Stimulated activated CD8-positive, alpha-beta memory T cell treated with anti-CD3 and anti-CD28 coated beads, Interleukin-4, amount 100 ng/mL, for 4 hours (primary cell): ENCODE measurements at places on chromosomes 5 and 9.

GRCh38 chr5:12242950-12243888 lies 339.0 kb upstream of the CTNND2 start:
- DNase-seq, result no peak

DNA sequence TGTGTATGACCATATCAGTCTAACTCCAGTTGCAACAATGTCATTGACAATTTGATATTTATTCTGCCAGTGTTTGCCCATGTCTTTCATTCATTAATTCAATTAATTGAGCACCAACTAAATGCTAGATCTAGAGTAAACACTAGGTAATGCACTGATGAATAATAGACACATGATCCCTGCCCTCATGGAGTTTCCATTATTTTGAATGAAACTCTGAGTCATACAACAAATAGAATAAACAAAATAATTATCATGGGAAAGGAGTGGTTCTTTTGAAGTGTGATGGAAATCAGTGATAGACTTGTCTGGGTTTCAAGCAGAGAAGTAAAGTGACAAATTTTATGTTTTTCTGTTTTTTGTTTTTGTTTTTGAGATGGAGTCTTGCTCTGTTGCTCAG lies 4.6 kb downstream of the ARHGEF37 start:
- DNase-seq, result no peak

DNA sequence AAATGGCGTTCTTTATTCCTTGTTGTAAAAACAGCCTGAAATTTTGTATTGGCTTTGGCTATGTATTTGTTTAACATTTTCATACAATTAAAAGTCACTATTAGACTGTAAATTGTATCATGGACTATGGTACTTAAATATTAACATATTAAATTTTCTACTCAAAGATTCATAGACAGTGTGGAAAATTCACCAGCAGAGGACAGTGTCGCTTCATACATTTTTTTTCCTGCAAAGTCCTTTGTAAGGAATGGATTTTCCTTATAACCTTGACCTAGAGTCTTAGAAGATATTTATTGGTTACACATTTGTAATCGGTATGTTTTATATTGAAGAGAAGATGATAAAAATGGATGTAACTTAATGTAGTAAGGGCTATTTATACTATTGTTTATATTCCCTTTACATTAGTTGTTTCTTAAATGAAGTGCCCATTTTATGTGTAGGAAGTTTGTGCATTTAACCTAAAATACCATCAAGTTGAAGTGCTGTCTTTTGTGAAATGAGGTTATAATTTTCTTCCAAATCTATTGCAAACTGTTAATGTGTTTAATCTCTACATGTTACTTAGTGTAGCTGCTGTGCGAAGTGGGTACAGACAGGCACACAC lies 150.1 kb downstream of the KDM4C start:
- DNase-seq, result no peak

DNA sequence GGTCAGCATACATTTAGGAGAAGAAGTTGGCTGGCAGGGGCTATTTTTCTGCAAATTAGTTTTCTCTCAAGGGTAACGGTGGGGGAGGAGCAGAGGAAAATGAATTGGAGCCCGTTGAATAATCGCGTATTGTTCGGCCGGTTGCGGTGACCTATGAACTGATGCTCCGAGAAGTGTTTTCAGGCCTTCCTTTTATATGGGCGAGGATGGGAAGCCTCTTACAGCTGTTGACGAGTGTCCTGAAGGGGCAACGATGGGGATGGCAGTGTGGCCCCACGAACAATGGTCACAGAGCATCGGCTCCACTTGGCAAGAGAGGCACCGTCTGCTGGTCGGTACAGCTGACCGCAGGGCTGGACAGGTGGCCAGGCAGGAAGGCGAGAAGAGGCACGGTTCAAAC lies 400.7 kb downstream of the ZSWIM6 start:
- no peak for DNase-seq

DNA sequence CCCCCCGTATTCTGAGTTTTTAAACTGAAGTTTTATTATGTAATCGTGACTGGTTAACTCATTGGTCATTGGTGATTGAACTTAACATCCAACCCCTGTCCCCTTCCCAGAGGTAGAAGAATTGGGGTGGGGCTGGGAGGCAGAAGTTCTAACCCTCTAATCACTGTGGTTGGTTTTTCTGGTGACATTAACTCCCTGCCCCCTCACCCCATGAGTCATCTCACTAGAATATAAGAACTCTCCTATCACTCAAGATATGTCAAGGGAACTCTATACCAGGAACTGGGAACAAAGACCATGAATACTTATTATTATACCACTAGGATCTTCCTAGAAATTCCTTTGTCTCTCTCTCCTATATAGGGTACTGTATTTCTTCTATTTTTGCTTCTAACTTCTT lies 52.3 kb upstream of the CAVIN4 start:
- DNase-seq, result no peak

- DNase-seq, result no peak
Measured at GRCh38 chr9:137589441-137590122, 730 bp downstream of the ZMYND19 start.

- no peak for DNase-seq
Measured at GRCh38 chr5:58090704-58091103, 369.2 kb downstream of the PLK2 start.

GRCh38 chr9:16335788-16336580 lies 534.5 kb downstream of the BNC2 start:
- DNase-seq, result no peak

- no peak for DNase-seq
Measured at GRCh38 chr5:108361239-108361638, 20.7 kb downstream of the FBXL17 start.

- DNase-seq, result no peak
Measured at GRCh38 chr9:75054368-75055001, 26.4 kb upstream of the CARNMT1 start.

GRCh38 chr9:93244101-93244500 lies 60.2 kb downstream of the WNK2 start:
- DNase-seq, result no peak

- no peak for DNase-seq
Measured at GRCh38 chr5:39176759-39177630, 42.4 kb downstream of the FYB1 start.

- no peak for DNase-seq
Measured at GRCh38 chr5:11364531-11364930, 539.7 kb downstream of the CTNND2 start.

DNA sequence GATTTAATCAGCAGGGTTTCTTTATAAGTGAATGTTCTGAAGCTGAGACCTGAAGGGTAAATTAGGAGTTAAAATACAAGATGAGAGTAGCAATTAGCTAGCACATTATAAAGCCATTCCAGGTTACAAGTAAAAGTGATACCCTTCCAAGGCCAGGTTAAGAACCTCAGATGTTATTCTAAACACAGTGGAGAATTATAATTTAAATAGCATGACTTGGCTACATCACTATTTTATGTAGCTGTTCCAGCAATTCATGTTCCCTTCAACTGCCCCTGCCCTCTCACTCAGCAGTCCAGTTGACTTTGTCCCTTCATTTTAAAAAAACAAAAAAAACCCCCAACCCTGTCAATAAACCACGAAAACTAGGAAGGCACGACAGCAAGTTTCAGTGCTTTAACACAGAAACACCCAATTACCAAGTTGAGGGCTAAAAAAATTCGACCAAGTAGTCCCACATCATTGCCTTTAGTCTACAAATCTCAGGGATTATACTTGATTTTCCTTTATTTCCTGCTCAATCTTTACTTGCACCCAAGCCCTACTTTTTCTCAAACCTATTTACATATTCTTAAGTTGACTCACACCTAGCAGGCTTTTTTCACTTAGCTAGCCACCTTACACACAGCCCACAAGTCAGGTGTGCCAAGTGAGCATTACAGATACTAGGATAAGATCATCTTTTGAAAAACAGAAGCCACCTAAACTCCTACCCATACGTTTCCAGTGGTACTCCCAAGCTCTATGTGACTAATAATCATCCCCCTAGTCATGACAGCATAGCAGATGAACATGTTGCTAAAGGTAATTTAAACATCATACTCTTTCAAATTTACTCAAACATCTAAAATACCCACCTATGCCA lies 3.4 kb downstream of the RPL37 start:
- DNase-seq, result no peak

GRCh38 chr9:130581766-130582165 lies 2.4 kb downstream of the FUBP3 start:
- DNase-seq, result no peak

DNA sequence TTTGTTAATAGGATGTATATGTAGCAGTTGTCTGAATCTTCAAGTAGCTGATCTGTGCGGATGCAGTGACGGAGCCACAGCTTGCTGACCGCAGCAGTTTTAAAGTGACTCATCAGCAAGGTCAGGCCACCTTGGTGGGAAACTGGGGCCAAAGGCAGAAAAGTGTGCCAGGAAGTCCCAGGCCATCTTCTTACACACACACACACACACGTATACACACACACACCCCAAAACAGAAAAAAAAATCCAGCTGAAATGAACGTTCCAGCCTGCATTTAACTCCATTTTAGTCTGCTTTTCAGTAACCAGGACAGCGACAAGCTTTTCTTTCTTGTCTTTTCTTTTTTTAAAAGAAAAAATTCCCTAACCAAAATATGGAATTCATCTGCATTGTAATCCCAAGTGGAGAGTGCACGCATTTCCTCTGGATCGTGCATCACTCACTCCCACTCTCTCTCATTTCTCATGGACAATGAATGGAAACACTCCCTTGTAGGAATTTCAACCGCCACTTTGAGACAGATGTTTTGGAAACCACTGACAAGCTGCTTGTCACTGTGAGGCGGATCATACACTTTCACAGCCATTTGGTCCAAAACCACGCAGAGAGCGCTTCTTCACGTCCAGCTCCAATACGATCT lies 103.9 kb downstream of the LHFPL2 start:
- no peak for DNase-seq

- no peak for DNase-seq
Measured at GRCh38 chr9:129449066-129449465, 171.8 kb downstream of the C9orf50 start.

DNA sequence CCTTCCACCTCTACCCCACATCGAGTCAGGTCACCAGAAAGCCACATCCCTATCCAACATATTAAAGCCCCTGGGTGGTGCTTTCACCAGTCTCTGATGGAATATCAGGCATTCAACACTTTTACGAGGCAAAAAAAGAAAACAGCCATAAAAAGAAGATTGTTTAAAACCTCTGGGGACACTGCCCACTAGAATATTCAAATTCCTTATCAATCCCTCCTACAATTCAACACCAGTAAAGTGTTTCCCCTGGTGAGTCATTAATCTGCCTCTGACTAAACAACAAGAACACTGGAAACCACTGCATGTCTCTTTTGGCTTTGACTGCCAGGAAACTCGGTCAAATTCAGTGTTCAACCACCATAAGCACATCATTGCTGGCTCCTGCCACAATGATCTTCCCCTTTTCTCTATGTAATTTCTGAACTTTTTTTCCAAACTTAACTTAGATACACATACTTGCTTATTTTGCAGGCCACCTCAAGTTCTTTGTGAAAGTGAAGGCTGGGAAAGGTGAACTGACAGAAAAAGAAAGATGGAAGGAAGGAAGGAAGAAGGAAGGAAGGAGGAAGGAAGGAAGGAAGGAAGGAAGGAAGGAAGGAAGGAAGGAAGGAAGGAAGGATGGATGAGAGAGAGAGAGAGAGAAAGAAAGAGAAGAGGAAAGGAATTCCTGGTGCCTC lies 105.3 kb downstream of the PAX5 start:
- no peak for DNase-seq

- no peak for DNase-seq
Measured at GRCh38 chr5:142501890-142502289, 177.1 kb upstream of the SPRY4 start.

DNA sequence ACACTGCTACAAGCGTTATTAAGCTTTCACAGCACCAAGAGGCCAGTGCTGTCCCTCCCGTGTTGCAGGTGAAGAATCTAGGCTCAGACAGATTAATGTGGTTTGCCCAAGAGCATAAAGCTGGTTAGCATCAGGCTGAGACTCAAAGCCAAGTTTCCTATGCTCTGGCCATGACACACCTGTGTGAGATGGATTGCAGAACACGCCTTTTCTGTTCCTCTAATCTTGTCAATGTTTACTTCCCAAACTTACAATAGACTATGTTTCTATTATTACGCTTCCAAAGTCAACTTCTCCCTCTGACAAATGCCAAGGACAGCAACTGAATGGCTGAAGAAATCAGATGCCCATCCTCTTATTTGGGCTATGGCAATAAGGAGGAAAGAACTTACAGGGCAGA lies 138.4 kb upstream of the SLIT3 start:
- DNase-seq, result no peak

- DNase-seq, result no peak
Measured at GRCh38 chr5:123819386-123819785, 307.4 kb downstream of the CSNK1G3 start.

DNA sequence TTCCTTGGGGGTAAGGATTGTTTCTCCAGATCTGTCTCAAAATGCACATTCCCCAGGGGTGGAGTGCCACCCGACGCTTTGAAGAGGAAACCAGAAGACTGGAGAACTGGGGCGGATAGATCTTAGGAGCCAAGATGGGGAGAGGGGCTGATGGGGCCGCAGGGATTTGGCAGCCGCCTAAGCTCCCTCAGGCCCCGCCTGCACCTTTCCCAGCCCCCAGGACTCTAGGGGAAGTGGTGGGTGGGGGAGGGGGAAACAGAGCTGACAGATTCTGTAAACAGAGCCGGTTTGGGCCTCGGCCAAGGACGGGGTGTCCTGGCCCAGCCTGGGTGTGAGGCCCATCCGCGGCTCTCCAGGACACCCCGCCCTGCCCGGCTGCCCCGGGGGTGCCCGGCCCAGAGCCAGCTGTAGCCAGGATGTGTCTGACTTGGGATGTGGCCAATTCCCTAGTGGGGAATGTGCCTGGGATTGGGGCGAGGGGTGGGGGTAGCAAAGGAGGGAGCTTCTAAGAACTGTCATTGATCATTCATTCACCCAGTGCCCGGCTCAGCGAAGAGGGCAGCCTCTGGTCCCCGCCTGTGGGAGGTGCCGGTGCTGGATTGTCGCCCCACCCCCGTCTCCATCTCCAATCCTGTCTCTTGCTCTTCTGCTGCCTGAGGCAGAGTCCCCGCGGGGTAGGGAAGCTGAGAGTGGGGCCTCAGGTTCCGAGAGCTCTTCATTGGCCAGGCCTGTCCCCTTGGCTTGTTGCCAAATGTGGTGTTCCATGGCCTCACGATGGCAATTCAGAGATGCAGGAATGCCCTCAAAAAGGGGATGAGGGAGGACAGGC lies 54.8 kb upstream of the CDKN2AIPNL start:
- no peak for DNase-seq

DNA sequence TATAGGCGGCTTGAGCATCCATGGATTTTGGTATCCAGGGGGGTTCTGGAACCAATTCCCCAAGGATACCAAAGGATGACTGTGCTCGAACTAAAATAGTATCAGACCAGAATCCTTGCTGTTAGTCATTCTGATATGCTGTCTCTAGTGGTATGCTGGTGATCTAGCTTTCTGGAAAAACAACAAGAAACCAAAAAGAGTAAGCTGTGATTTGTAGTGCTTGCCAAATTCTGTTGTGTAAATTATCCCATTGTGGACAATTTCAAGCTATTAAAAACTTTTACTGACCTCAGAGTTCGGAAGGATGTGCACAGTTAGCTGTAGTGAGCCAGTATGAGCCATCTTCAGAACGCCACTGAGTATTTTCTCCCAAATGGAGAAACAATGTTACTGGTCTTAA lies 99.0 kb upstream of the FBN2 start:
- no peak for DNase-seq

- DNase-seq, result peak; percentile 72
Measured at GRCh38 chr9:133147412-133148198, 16.1 kb downstream of the GBGT1 start.

GRCh38 chr5:34501840-34502239 lies 154.3 kb upstream of the RAI14 start:
- no peak for DNase-seq

- no peak for DNase-seq
Measured at GRCh38 chr9:5438301-5439162, 807 bp upstream of the PLGRKT start.

GRCh38 chr5:119031011-119031886 lies 39.6 kb upstream of the DMXL1 start:
- no peak for DNase-seq
